Psoas muscle (tissue), 8 donors: ENCODE measurements at places on chromosomes 4 and X.

GRCh38 chr4:164876700-164877324 lies at the start of gene APELA:
TSS of gene APELA (plus strand) at chr4:164877178. CDS start at chr4:164877332, 154 bp downstream.
- DNase-seq: no peak

GRCh38 chrX:21408788-21409187 lies 34.6 kb downstream of the CNKSR2 start:
- no peak for DNase-seq

- DNase-seq: no peak
These were observed 15.3 kb upstream of the BEND4 start for GRCh38 chr4:42167709-42168108.

GRCh38 chr4:146510942-146511341 lies 10.8 kb downstream of the SLC10A7 start:
- DNase-seq: no peak

DNA sequence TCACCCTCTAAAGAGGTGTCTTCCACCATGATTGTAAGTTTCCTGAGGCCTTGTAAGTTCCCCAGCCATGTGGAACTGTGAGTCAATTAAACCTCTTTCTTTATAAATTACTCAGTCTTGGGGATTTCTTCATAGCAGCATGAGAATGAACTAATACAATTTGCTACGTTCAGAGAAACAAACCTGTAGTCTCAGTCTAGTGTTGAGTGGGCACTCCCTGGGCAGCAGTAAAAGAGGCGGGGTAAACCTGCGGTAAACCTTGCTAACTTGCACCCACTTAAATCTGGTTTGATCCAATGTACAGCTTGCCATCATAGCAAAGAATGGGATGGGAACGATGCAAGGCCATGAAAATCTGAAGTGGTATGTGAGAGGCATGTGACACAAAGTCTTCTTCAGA lies 22.4 kb downstream of the GRXCR1 start:
- DNase-seq: no peak

GRCh38 chr4:121072224-121073003 lies at the start of gene NDNF:
TSS of gene NDNF (minus strand) at chr4:121072535. CDS start at chr4:121045837, 26,698 bp downstream.
- peak; percentile 71 for DNase-seq

- DNase-seq: no peak
These were observed 236.1 kb upstream of the EDNRA start for GRCh38 chr4:147244786-147245185.

- no peak for DNase-seq
These were observed 26.6 kb downstream of the VSIG4 start for GRCh38 chrX:66013194-66013816.

- DNase-seq: peak; percentile 16
These were observed 528 bp downstream of the FMR1 start for GRCh38 chrX:147912093-147912801.

DNA sequence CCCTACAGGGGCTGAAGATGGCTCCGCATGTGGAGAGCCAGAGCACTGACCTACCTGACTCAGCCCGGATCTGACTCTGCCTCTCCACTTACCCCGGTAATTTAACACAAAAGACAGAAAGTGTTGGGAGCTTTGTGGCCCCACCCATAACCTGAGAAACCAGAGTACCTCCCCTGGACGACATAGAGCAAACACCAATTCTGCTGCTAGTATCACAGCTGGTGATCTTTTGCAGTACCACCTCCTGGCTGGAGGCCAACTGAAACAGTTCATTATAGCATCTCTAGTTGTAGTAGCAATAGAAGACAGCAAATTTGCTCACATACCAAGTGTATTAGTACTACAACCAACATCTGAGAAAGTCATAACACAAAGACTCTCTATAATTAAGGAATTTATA lies 443.9 kb downstream of the KLHL4 start:
- DNase-seq: no peak

DNA sequence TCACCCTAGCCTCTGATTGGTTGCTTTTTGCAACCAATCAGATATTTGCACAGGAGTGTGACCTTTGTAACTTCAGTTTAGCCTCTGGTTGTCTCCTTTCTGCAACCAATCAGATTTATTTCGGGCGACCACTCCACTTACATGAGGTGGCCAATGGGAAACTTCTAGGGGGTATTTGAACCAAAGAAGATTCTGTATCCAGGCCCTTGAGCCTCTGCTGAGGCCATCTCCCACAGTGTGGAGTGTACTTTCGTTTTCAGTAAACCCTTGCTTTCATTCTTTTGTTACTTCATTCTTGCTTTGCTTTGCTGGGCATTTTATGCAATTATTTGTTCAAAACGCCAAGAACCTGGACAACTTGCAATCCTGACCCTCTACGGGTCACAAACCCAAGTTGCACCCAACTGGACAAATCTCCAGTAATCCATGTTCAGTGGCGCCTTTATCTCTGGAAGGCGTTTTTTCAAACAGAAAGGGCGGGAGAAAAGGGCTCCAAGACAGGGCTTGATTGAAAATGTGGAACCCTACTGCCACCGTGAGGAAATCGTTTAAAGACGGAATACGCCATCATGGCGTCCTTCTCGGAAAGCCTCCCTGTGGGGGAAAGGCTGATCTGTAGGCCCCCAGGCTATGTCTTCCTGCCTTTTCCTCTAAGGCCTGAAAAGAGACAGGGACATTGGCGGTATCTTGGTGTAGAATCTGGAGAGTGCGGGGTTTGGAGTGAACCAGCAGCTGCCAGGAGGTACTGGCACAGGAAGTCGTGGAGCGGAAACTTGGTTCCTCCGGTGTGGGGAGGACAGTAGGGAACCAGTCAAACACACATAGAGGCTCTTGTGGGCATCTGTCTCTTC lies 184.6 kb downstream of the OR13H1 start:
- peak; percentile 55 for DNase-seq

- DNase-seq: peak; percentile 41
These were observed 150.9 kb downstream of the SHROOM3 start for GRCh38 chr4:76585897-76586360.

- no peak for DNase-seq
These were observed 7.0 kb downstream of the CYBB start for GRCh38 chrX:37786624-37787422.

DNA sequence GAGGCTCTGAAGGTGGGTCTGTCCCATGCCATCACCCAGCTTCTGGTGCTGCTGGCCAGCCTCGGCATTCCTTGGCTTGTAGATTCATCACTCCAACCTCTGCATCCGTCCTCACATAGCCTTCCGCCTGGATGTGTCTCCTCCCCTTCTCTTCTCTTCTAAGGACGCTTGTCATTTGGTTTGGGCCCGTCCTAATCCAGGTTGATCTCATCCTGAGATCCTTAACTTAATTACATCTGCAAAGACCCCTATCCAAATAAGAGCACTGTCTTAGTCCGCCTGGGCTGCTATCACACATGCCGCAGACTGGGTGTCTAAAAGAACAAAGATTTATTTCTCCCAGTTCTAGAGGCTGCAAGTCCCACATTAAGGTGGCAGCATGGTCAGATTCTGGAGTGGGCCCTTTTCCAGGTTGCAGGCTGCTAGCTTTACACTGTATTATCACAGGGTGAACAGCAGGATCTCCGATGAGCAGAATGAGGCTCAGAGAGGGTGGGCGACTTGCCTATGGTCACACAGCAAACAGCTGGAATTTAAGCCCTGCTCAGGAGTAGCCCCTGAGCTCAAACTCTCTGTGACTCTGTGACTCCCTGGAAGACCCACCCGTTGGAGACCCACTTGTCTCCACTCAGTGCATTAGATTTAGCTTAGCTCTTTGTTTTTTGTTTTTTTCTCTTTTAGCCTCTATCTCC lies 113.1 kb downstream of the STK32B start:
- no peak for DNase-seq
